NCI-H1417 treated with DMSO at 0.1 percent for 48 hours (cell line): ENCODE measurements at places on chromosomes 11 and 22.

GRCh38 chr22:48919187-48919590, 908.5 kb downstream of the BRD1 start:
- DNase-seq = no peak

- DNase-seq = no peak
Measured at GRCh38 chr11:65592858-65593517, 2.6 kb downstream of the KCNK7 start.

- DNase-seq = no peak
Measured at GRCh38 chr22:23404689-23405365, 175.3 kb downstream of the IGLL1 start.

DNA sequence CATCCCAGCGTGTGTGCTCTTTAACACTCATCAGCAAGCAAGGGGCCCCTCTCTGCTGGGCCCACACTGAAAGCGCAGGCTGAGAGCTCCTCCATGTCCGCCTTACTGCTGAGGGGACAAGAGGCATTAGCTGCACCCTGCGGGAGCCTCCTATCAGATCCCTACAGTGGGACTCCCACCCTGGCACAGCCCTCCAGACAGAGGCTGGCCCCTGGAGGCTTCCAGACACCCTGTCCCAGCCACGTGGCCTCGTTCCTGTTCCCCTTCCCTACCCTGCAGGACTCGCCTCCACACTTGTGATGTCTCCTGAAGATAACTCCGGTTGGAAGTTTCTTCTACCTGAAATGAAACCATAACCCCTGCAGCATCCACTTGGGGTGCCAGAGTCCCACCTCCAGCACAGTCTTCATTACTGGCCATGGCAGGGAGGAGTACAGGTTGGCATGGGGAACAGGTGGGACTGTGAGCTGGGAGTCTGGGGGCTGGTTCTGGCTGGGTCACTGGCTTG, 5.0 kb upstream of the SH3BP1 start:
- no peak for DNase-seq

- DNase-seq = no peak
Measured at GRCh38 chr11:20112291-20113148, 47.8 kb downstream of the DBX1 start.

DNA sequence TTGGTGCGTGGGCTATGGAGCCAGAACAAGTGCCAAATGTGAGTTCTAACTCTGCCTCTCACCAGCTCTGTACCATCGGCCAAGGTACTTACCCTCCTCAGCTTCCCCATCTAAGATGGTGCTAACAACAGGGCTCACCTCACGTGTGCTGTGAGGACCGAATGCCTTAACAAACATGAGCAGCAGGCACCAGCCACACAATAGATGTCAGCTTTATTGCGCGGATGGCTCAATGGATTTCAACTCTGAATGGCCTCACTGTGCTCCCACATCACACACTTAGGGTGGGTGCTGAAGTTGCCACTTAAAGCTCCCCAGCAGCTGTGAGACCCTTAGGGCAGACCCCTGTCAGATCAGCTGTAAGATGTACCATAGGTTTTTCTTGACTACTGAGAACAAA, 24.1 kb downstream of the RELT start:
- DNase-seq = no peak

- no peak for DNase-seq
Measured at GRCh38 chr22:20965104-20965887, 1.8 kb upstream of the AIFM3 start.

- no peak for DNase-seq
Measured at GRCh38 chr22:17368144-17368543, 1.1 kb upstream of the CECR2 start.

DNA sequence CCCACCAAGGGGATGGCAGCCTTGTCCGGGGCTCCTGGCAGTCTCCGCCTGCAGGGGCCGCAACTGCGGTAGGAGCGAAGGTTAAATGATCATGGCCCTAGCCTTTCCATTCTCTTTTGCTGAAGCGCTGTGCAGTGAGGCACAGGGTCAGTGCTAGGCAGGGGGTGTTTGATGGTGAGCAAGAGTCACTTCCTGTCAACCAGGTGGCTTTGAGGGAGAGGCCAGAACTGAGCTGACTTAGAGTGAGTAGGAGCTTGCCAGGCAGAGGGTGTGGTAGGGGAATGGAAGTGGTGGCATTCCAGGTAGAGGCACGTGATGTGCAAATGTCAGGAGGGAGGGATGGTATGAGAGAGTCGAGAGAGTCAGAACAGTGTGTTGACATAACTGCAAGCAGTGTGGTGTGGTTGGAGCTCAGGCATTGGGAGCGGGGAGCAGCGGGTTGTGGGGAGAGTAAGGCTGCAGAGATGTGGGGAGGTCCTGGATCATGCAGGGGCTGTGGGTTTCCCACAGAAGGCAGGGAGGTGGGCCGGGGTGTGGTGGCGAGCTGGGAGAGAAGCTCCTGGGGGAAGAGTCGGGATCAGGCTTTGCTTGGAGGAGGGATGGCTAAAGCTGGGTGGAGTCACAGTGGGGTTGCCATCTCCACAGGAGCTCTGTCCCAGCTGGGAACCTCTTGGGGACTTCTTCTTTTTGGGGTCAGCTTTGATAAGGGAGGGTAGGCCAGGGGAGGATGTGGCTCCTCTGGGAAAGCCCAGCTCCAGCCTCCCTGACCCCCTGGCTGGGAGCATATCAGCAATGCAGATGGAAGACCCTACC, 33.3 kb downstream of the AMPD3 start:
- no peak for DNase-seq

GRCh38 chr22:48302657-48303368, 1524.9 kb downstream of the BRD1 start:
- DNase-seq = no peak

DNA sequence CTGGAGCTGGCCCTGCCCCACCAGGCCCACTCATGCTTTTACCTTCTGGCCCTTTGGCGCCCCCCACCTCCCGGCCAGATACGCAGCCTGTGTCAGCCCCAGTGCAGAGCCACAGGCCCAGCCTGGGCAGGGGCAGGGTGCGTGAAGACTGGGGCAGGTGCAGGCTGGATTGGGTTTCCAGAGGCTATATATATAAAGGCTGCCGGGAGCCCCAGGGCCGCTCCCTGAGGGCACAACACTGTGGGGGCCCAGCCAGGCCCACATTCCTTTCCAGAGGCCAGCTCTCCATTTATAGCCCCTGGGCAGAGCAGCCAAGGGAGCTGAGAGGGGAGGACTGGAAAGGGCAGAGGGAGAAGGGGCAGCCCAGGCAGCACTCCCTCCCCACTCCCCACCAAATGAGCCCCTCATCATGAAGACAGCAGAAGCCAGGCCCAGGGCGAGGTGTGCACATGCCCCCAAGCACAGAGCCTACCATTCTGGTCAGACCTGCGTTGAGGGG, 5.0 kb upstream of the MYOD1 start:
- no peak for DNase-seq

DNA sequence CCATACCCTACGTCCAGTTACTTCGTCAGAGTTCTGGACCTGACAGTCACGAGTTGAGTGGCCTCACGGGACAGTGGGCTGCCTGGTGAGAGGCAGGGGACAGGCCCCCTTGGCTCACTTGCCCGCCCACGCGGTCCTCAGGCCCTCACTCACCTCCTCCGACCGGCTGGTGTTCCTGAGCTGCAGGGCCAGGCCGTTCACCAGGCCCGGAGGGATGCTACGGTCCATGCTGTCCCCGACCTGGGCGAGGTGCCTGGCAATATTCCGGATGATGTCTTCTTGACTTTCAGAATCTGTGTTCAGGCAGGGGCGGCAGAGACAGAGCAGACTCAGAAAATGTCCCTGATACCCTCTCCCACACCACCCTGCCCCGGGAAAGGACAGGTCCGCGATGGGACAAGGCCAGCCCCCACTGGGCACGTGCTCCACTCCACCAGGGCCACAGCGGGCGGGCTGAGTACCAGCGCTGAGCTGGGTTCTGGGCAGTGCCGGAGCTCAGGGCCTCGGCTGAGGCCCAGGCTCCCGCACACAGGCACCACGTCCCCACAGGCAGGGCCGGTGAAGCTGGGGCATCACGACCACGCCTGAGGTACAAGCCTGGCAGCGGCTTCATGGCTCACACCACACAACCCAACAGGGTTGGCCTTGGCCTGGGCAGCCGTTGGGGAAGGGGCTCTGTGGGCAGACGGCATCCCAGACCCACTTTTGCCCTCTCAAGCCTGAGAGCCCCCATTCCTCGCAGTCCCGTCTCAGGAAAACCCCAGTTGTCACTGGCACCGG, 34.9 kb downstream of the BID start:
- no peak for DNase-seq

GRCh38 chr11:69040051-69040450, 8.7 kb upstream of the TPCN2 start:
- DNase-seq = no peak

DNA sequence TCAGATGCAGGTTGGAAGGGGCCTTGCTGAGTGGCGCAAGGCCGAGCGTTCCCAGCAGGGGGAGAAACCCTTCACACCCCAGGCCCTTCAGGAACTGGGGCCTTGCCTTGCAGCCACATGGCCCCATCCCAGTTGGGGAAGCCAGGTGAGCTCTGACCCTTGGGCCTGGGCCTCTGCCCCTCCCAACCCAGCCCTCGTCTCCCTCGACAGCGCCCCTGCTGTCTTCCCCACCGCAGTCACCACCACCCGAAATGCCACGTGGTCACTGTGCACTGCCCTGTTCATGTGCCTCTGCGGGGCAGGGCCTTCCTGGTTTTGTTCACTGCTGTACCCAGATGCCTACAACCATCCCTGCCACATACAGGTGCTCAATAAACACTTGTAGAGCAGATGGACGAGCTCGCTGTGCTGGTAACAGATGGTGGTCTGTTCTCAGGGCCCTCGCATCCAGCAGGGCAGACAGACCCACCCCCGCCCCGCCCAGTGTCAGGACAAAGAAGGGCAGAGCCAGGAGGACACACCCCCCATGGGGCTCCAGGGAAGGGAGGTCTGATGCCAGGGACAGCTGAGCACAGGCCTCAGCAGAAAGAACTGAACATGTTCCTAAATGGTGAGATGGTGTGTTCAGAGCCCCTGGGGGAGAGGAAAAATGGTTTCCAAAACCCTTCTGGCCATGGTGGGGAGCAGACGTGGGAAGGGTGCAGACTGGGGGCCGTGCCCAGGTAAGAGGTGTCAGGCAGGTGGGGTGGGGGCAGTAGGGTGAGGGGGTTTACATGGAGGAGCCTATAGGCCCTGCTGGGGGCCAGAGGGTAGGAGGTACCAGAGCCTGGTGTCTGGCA, 3.7 kb downstream of the POLR2L start:
- DNase-seq = no peak

DNA sequence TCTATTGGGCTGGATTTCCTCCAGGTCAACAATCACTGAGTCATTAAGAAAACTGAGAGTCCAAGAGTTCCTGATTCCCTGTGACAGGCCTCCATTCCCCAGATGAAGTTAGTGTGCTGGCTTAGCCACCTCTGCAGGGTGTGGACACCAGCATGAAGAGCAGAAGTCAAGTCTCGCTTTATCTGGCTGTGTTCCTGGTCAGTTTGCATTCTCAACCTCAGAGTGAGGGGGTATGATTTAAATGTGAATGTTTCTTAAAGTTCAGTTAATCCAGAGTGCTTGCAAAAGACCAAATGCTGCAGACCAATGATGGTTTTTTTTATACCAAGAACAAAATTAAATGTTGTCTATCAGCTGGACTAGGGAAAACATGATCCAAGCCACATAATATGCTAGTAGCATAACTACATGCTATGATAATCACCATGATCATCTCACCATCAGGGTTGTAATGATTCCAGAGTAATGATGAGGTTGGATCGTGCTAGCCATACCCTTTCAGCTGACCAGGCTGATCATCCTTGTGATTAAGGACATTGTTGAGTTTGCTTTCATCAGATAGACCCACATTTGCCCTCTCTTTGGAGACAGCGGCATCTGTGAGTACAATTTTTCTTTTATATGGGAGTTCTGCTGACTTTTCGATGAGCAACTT, 145.8 kb upstream of the ARHGAP20 start:
- no peak for DNase-seq

DNA sequence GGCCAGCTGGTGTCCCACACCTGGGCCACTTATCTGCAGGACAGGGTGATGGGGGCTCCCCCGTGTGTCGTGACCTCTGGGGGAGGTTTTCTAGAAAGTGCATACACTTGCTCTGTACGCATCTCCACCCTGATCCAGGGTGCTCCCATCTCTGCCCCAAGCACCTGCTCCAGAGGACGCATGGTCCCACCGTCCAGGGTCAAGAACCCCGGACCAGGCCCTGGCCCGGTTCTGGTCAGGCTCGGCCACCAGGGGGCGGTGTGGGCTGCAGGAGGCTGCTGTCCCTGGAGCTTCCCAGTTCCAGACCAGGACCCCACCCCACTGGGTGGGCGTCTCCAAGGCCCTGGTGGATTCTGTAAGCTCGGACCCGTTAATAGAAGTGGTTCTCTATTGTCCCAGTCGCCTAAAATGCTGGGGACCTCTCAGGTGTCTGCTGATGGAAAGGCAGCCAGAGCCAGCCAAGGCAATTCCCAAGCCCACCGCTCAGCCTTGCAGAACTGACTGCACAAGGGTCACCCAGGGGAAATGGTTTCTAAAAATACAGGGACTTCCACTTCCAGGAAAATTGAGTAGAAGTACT, 34.7 kb upstream of the SEPTIN5 start:
- no peak for DNase-seq

GRCh38 chr11:14270690-14271542, 88.1 kb downstream of the RRAS2 start:
- DNase-seq = no peak

- no peak for DNase-seq
Measured at GRCh38 chr11:100550298-100550697, 136.8 kb upstream of the ARHGAP42 start.

DNA sequence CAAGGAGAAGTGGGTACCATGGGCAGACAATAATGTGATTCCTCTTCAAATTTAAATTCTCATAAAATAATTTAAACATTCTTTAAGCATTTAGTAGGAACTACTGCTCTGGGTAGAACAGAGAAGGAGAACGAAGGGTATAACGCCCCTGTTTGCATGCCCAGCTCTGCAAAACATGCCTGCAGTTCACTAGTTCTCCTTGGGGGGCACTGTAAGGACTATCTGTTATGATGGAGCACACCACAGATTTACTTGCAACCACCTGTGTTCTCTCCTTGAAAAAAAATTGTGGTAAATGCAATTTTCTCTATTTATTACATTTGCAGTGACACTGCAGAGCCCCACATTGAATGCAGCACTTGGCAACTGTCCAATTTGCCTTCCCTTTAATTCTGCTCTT, 100.3 kb downstream of the GUCY1A2 start:
- DNase-seq = no peak

DNA sequence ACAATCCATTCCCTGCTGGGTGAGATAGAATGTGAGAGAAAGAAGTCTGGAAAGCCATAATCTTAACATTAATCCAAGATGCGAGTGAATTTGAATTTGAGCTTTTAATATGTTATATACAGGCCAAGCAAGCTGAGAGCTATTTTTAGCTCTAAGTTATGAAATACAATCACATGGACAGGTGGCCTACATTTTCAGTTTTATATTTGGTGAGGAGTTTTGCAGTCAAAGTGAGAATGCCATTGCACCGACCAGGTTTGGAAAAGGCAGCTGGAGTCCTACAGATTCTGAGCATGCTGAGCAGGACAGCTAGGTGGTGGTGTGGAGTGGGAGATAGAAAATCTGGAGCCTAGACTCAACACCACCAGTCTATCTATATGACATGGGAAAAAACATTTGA, 12.0 kb downstream of the OR5B21 start:
- DNase-seq = no peak

- DNase-seq = no peak
Measured at GRCh38 chr11:102831489-102832440, 11.6 kb downstream of the MMP3 start.
